G401 (cell line): ENCODE measurements at places on chromosomes 4 and X. TPM values are rescaled to one million over a fixed set of nuclear protein-coding genes. Genes with fewer than 3 reads are reported as not detected.
A peak's percentile ranks its signal among the peaks of the same experiment; 100 is the strongest.

- peak; percentile 62 for DNase-seq
Observed at GRCh38 chrX:136781180-136781797, 557 bp upstream of the ARHGEF6 start.

DNA sequence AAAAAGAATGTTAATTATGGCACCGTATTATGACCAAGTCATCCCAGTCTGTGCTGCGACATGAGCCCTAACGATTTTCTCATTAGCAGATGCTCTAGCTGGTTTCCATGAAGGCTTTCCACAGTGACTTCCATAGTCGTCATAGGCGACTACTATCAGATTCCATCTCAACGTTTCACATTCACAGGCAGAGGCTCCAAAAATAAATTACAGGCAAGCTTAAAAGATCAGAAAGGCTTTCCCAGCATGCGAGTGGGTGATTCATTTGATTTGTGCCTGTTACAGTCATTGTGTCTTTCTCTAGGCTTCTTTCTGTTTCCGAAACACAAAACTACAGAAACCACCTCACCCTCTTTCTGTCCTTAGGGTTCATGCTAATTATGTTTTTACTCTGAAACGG lies 43.2 kb downstream of the PALLD start:
- DNase-seq: no peak

DNA sequence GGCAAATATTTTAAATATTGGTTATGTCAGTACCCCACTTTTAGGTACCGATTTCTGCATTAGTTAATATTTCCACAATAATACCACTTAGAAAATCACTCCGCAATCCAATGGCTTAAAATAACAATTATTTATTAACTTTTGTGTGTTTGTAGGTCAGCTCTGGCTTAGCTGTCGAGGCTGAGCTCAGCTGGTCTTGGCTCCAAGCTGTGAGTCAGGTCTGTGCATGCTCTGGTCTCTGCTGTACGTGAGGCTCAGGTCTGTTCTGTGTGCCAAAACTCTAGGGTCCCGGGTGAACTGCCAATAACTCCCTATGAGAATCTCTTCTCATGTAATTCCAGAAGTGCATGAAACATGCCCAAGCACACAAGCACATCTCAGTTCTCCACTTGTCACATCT lies 245.8 kb upstream of the GK2 start:
- DNase-seq: no peak

DNA sequence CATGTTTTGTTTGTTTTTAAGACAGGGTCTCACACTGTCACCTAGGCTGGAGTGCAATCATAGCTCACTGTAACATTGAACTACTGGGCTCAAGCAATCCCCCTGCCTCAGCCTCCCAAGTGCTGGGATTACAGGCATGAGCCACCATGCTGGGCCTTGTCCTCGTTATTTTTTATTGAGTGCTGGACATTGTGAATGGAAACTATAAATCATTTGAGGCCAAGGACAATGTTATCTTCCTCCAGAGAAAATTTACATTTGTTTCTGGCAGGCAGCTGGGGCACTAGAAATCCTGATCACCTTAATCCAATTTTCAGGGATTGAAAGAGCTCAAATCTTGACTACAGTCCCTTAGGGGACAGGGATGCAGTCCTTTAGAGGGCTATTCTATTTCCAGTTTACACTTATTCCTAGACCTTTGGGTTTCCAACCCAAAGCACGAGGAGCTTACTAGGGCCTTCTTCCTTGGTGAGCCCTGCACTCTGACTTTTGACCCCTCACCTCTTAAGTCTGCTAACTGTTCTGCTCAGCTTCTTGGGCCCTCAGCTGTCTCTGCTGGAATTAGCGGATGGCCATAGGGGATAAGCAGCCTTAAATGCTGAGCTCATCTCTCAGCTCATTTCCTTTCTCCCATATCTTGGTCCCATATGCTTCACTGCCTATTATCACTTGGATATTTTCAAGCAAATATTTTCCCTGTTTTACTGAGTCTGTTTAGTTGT lies 23.0 kb upstream of the PDZD4 start:
- DNase-seq: no peak

DNA sequence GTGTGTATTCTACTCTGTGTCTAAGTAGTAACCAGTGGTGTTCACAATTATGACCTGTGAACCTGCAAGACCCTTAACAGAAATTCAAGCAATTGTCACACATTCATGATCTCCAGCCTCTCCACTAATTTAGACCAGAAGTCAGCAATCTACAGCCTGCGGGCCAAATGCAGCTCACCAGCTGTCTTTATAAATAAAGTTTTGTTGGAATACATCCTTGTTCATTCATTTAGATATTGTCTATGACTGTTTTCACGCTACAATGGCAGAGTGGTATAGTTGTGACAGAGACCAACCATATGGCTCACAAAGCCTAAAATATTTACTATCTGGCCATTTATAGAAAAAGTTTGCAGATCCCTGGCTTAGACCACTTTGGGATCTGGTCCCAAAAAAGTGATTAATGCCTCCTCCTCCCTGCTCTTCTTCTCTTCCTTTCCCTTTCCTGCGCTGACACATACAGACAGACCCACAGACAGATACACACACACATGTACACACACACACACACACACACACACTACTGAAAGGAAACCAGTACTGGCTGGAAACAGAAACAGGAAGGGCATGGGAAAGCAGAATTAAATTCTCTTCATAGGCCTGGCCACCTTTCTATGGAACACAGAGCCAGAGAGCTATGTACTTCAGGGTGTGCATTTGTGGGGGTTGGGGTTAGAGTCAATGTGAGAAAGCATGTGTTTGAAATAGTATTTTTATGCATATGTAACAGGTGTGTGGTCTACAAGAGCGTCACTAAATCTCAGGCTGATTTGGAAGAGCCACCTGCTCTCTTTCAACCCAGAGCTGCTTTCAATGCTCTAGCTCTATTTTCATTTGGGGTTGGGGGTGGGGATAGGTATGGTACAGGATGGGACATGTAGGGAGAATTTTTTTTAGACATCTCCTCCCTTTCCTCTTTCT lies 49.7 kb upstream of the TMEM164 start:
- DNase-seq: no peak

The SORCS2 gene
- total RNA-seq: under 0.01 TPM in 1 of 2 replicates, not detected in the other

GRCh38 chr4:179662522-179662921 lies 2220.3 kb upstream of the AGA start:
- DNase-seq: no peak

GRCh38 chr4:76055421-76055820 lies 19.1 kb upstream of the ART3 start:
- DNase-seq: no peak

DNA sequence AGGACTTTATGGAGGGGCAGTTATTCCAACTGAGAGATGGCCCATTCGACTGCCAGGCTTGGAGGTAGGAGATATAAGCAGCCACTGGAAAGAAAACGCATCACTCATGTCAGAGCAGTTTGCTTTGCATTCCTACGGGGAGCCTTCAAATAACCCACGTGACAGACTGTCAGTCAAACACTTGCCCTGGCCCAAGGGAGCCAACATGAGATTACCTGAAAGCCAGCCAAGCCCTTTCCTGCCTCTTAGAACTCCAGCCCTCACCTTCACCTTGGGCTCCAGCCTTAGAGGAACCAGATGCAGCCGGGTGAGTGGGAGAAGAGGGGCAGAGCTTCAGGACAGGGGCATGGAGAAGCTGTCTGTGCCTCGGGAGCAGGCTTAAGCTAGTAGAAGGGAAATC lies 95.3 kb upstream of the CXCL13 start:
- DNase-seq: no peak

- no peak for DNase-seq
Observed at GRCh38 chr4:101977076-101977475, 186.5 kb downstream of the BANK1 start.

DNA sequence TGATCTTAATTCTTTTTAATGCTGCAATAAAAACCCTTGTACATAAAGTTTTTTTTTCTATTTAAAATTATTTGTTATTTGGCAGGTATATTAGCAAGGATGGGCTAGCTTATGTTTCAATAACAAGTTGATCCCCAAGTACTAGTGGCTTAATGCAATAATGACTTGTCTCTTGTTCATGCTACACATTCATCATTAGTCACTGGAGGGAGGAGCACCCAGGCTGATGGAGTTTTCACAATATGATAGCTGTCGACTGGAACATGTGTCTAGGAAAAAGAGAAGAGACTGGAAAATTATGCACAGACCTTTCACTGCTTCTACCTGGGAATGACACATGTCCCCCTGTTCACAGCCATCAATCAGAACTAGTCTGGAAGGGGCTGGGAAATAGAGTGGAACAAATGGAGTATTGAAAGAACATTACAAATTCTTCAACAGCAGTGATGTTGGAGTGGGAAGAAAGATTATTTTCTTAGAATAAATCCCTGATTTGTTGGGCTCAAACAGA lies 387.9 kb upstream of the RPS6KA3 start:
- no peak for DNase-seq

The MAGEC3 gene
- total RNA-seq: not detected in 2 replicates

DNA sequence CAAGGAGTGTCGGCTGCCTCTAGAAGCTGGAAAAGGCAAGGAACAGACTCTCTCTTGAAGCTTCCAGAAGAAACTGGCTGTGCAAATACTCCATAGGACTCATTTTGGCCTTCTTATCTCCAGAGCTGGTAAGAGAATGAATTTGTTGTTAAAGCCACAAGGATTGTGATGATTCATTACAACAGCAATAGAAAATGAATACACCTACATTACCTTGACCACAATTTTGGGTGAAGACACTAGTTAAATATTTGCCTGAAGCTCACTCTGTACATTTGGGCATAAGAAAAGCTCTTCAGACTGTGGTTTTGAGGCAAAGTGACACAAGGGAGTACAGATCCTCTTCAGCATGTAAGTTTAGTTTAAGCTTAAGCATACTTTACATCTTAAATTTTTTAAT lies 134.5 kb upstream of the TLL1 start:
- DNase-seq: no peak

The METAP1 gene
- total RNA-seq: 48.9 and 53.9 TPM in 2 replicates

The XKRX gene
- not detected in 2 replicates for total RNA-seq

GRCh38 chr4:6781561-6781960 lies 966 bp upstream of the KIAA0232 start:
- peak; percentile 19 for DNase-seq

GRCh38 chrX:34764852-34765361 lies 107.8 kb upstream of the TMEM47 start:
- DNase-seq: no peak

DNA sequence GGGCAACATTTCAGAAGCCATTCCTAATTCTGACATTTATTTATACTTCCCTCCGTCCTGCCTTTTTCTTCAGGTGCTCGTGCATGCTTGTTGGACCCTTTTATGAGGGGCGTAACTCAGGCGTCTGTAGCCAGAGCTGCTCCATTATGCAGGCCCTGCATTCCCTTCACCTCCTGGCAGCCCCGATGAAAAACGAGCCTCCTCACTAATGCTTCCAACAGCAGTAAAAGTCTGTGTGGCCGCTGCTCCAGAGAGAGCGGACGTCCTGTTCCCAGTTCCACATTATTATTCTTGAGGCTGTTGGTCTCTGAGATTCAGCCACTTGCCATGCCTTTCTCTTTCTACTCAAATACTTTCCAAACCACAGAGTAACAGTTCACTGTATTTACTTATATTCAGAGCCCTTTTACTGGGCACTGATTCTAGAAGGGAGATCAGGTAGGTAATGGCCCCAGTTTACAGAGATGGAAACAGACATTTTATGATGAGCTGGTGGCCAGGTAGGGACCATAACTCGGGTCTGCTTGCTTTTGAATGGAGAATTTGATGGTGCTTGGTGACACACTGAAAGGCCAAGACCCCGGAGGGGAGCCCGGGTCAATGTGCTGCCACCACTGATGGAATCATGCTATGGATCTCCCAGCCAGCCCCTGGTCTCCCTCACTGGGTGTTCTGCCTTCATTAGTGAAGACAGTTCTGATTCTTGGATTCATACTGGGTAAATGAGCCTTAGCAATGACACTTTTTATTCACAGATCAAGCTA lies 101.0 kb downstream of the GATB start:
- DNase-seq: no peak

DNA sequence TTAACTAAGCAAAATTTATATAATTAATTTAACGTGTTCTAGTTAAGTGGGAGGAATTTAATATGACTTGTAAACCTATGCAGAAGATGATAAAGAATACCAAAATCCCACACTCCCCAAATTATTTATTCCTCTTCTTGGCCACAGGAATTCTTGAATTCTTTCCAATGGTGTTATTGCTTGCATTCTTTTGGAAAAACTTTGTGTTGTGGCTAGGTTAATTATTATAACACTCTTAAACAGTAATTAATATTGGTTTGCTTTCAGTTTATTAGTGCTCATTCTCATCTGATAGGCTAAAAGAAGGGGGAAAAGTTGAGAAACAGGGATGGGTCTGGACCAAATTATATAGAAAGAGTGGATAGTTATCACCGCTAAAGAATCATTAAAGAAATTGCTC lies 141.5 kb upstream of the PABPC4L start:
- no peak for DNase-seq
